Sigmoid colon (tissue), 7 donors: ENCODE measurements at places on chromosomes 11 and 22. TPM values are rescaled to one million over a fixed set of nuclear protein-coding genes. Genes with fewer than 3 reads are reported as not detected.

CRYBA4 gene
- not detected for total RNA-seq

OR4C46 gene
- not detected for total RNA-seq

TNNI2 gene
- total RNA-seq = not detected

JHY gene
- total RNA-seq = 5.8 TPM

PGA3 gene
- total RNA-seq = 2.5 TPM

MUC6 gene
- total RNA-seq = not detected

DNA sequence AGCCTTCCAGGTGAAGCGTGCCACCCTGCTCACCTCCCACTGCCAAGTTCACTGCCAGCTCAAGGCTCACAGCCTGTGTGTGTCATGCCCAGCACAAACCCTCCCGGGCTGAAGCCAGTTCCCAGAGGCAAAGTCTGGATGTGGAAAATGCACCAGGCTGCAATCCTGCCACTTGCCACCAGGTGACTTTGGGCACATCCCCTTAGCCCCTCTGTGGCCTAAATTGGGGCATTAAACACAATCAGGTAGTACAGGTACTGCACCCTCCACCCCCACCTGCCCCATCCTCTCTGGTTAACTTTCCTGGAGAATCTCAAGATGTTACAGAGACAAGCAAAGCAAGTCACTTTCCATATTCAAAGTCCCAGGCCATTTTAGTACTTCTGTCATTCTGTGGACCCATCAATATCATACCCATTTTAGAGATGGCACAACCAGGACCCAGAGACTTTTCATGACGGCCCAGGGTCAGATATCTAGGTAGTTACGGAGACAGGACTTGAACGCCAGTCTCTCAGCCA, 1.8 kb upstream of the RASD2 start:
- DNase-seq = no peak
- H3K27me3 ChIP-seq = peaks cover 3% of the 10 kb centered on the region
- H3K36me3 ChIP-seq = no peaks in the 10 kb centered on the region
- H3K4me3 ChIP-seq = no peak overlapping the region
- H3K27ac ChIP-seq = peak overlapping the region; percentile 77

DNA sequence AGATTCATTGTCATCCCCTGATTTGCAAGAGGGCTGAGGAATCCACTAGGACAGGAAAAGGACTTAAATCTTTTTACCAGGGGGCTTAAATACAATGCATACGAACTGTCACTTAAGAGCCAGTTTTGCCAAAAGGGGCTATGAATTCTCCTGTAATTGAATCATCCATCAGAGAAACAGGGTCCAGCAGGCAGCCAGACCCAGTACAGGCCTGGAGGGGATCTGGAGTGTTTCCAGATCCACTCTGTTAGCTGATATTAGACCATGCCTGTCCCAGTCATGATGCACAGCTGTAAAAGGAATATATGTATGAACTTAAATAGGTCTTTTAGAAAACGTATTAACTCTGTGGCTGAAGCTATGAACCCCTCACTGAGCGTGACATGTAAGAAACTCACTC, 53.8 kb upstream of the PRSS23 start:
- no peak for DNase-seq
- no peaks in the 10 kb centered on the region for H3K27me3 ChIP-seq
- no peaks in the 10 kb centered on the region for H3K4me1 ChIP-seq
- no peaks in the 10 kb centered on the region for H3K36me3 ChIP-seq

GRCh38 chr22:49930596-49931412, 12.4 kb downstream of the CRELD2 start:
- no peak for DNase-seq

- no peak overlapping the region for H3K4me3 ChIP-seq
- H3K27ac ChIP-seq = no peak overlapping the region
- no peaks in the 10 kb centered on the region for H3K36me3 ChIP-seq
- peaks cover 38% of the 10 kb centered on the region for H3K4me1 ChIP-seq
- peaks cover 73% of the 10 kb centered on the region for H3K27me3 ChIP-seq
Observed at GRCh38 chr11:27696961-27697360, 3.3 kb downstream of the BDNF start.

GRCh38 chr11:65593518-65594414, 1.8 kb downstream of the KCNK7 start:
- peak overlapping the region; percentile 57 for H3K27ac ChIP-seq
- no peaks in the 10 kb centered on the region for H3K27me3 ChIP-seq
- peak; percentile 75 for DNase-seq
- peaks cover 30% of the 10 kb centered on the region for H3K36me3 ChIP-seq
- no peaks in the 10 kb centered on the region for H3K4me1 ChIP-seq
- H3K4me3 ChIP-seq = no peak overlapping the region

DNA sequence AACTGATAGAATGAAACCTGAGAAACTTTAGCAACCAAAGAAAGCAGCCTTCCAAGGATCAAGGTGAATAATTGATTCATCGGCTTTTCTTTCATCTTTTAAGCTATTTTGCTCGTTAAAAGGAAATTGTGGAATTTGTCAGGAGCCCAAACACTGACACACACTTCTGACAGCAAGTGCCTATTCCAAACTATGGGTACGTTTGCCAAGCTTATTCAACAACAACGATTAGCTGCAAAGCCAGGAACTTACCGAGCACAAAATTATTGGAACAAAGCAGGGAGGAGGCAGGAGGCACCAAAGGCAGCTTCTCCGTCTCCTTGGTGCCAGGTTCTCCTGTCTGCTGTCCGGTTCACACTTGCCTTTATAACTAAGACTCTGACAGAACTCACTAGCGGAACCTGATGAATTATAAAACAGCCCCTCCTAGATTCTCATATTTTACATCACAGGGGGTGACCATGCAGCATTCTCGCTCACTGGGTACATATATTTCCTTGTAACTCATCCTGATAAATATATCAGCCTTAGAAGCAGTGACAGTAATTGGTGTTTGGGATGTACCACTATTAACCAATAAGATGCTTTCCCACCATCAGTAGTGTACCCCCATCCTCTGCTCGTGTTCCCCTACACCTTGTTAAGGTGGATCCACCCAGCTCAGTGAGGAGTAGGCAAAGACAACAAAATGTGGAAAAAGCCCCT, 395.9 kb upstream of the CCDC90B start:
- H3K4me3 ChIP-seq = no peak overlapping the region
- no peaks in the 10 kb centered on the region for H3K36me3 ChIP-seq
- H3K4me1 ChIP-seq = no peaks in the 10 kb centered on the region
- H3K27ac ChIP-seq = no peak overlapping the region
- H3K27me3 ChIP-seq = no peaks in the 10 kb centered on the region
- no peak for DNase-seq

DNA sequence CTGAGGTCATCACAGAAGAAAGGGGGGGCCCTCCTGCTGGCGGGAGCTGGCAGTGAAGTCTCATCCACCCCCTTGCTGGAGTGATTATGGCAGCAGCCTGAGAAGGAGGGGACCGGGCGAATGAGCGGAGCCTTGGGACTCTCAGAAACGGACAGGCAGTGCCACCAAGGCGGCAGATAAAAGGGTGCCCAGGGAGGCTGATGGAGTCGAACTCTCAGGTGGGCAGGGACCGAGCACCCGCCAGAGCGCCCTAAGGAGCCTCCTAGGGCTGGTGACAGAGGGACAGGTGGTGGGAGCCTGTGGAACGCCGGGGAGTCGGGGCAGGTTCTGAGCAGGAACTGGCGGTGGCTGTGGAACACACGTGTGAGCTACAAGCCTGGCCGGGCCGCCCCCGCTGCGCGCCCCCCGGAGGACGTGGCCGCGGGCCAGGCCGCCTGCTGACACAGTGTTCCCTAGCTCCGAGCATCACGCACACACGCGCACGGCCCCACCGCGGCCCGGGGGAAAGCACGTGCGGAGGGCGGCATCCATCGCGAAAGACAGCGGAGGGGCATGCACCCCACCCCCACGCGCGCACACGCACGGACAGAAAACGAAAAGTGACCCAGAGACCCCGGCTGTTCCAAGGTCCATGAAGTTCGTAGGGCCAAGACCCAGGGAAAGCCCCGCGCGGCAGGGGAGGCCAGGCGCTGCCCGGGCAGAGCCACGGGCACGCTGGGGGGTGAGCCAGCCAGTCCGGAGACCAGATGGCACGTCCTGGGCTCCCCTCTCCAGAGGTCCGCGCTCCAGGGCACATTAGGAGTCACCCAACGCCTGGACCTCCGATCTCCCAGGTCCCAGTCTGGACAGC, 1.0 kb downstream of the VWCE start:
- no peaks in the 10 kb centered on the region for H3K36me3 ChIP-seq
- no peaks in the 10 kb centered on the region for H3K4me1 ChIP-seq
- peaks cover 6% of the 10 kb centered on the region for H3K27me3 ChIP-seq
- peak overlapping the region; percentile 55 for H3K4me3 ChIP-seq

GRCh38 chr11:118263695-118264568, at the start of gene MPZL2:
Gene MPZL2 (minus strand): TSS chr11:118264297. CDS start chr11:118264153, 144 bp downstream.
- no peaks in the 10 kb centered on the region for H3K36me3 ChIP-seq
- peaks cover 4% of the 10 kb centered on the region for H3K27me3 ChIP-seq
- H3K27ac ChIP-seq = peak within 1 kb of the TSS; percentile 29

GRCh38 chr11:116192509-116193210, 580.1 kb downstream of the BUD13 start:
- H3K4me3 ChIP-seq = peak overlapping the region; percentile 43
- no peak for DNase-seq
- H3K4me1 ChIP-seq = no peaks in the 10 kb centered on the region
- H3K27ac ChIP-seq = no peak overlapping the region
- H3K36me3 ChIP-seq = no peaks in the 10 kb centered on the region

DNA sequence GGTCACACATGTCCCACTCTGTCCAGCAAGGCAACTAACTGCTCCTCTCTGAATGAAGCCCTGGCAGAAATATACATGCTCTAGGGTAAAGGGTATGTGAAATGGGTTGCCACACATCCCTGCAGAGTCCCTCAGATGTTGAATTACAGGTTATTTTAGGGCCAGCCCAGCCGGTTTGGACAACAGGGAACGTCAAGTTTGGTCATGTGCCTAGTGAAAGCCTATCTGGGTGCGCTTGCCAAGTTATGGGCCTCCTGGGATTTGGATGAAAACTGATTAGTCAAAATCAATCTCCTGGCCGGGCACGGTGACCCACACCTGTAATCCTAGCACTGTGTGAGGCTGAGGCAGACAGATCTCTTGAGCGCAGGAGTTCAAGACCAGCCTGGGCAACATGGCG, 10.4 kb downstream of the AP1B1 start:
- H3K4me1 ChIP-seq = no peaks in the 10 kb centered on the region
- DNase-seq = peak; percentile 25
- no peak overlapping the region for H3K4me3 ChIP-seq
- no peaks in the 10 kb centered on the region for H3K36me3 ChIP-seq

GRCh38 chr11:11857769-11858168, 16.0 kb downstream of the USP47 start:
- H3K4me1 ChIP-seq = peaks cover 76% of the 10 kb centered on the region
- no peaks in the 10 kb centered on the region for H3K27me3 ChIP-seq
- H3K36me3 ChIP-seq = no peaks in the 10 kb centered on the region

DNA sequence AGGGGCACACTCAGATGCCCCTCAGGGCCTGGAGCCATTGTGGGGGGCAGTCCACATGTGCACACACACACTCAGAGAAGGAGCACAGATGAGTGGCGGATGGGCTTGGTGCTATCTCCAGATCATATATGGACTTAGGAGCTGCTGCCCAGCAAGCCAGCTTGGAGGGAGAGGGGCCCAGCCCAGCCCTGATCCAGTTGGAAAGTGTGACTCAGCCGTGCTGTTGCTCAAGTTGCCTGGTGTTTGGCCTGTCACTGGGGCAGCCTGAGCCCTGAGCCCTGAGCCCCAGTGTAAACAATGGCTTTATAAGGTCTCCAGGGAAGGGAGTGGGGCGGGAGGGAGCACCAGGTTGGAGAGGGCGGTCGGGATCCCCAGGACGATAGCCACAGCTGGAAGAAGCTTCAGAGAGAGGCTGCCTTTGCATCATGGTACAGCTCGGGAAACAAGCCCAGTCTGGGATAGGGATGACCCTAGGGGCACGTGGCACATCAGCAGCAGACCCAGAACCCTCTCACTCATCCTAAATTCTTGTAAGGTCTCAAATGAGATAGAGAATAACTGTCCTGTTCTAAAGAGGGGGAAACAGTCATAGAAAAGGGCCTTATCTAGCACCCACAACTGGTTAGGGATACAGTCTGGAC, 4.8 kb downstream of the SELENOM start:
- no peaks in the 10 kb centered on the region for H3K27me3 ChIP-seq
- no peaks in the 10 kb centered on the region for H3K4me1 ChIP-seq
- H3K4me3 ChIP-seq = no peak overlapping the region
- peak; percentile 99 for DNase-seq

DNA sequence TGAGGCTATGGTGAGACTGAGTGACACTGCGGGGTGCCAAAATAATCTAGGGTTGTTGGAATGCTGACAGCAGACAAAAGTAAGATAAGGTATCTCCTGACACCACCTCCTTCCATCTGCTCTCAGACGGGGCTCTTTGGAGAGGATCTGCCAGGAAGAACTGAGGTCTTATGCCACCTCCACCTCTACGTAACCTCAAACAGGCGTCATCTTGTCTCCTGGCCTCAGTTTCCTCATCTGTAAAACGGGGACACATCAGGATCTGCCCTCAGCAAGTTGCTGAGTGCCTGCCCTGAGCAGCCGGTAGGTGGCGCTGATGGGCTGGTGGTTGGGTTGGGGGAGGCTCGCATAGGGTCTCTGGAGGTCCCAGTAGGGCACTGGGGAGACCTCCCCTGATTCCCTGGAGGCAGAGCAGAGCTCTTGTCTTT, 1.7 kb upstream of the MYEOV start:
- no peak overlapping the region for H3K27ac ChIP-seq
- DNase-seq = no peak
- no peaks in the 10 kb centered on the region for H3K27me3 ChIP-seq
- H3K4me1 ChIP-seq = no peaks in the 10 kb centered on the region

DNA sequence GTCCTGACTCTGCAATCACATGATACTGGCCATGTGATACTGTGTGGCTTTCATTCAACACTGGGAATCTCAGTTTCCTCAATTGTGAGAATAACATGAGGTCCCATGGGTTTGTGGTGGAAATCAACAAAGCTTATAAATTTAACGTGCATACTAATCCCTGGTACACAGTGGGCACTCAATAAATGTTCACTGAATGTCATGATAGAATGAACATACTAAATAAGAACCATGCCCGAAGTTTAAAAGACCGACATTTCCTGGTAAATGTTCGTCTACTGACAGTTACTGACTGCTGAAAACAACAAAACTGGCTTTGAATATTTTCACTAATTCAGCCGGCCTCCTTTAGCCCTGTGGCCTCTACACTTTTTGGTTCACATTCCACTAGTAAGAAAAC, 62.3 kb upstream of the CCT8L2 start:
- no peaks in the 10 kb centered on the region for H3K36me3 ChIP-seq
- no peaks in the 10 kb centered on the region for H3K27me3 ChIP-seq
- no peaks in the 10 kb centered on the region for H3K4me1 ChIP-seq
- no peak overlapping the region for H3K27ac ChIP-seq
- DNase-seq = no peak

DNA sequence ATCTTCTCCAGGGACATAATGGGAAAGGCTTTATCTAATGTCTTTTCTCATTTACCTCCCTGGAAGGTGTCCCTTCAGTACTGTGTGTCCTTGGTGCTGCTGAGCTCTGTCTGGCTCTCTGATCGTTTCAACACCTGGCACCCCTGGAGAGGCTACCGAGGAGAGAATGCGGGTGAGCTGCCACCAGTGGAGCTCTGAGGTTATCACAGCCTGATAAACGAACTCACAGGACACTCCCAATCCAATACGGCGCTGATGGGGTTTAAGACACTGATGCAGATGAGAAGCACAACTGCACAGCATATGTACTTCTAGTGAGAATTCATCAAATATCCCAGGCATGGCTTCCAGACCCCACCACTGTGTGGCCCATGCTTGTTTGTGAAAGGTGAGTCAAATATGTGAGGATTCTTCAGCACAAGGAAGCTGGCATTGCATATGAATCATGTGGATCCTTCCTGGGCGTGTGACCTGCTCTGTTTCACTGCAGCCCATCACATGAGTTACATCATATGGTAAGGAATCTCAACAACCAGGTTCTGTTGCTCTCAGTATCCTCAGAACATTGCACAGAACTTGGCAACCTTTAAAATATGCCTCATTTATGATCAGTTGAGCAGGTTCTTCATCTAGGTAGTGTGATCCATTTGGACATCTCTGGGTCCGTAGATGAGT, 34.8 kb upstream of the VWA5A start:
- peaks cover 7% of the 10 kb centered on the region for H3K4me1 ChIP-seq
- H3K36me3 ChIP-seq = no peaks in the 10 kb centered on the region
- H3K4me3 ChIP-seq = no peak overlapping the region
- no peaks in the 10 kb centered on the region for H3K27me3 ChIP-seq
- no peak for DNase-seq
